ENCODE measurements at places on chromosomes 6 and 20.

- no peak for DNase-seq
These were observed 9.6 kb upstream of the RIMS4 start for GRCh38 chr20:44819936-44820335.

- no peak for DNase-seq
These were observed 125.5 kb downstream of the MAP3K7 start for GRCh38 chr6:90461383-90461782.

- no peak for DNase-seq
These were observed 40.0 kb upstream of the MBOAT1 start for GRCh38 chr6:20252311-20252710.

DNA sequence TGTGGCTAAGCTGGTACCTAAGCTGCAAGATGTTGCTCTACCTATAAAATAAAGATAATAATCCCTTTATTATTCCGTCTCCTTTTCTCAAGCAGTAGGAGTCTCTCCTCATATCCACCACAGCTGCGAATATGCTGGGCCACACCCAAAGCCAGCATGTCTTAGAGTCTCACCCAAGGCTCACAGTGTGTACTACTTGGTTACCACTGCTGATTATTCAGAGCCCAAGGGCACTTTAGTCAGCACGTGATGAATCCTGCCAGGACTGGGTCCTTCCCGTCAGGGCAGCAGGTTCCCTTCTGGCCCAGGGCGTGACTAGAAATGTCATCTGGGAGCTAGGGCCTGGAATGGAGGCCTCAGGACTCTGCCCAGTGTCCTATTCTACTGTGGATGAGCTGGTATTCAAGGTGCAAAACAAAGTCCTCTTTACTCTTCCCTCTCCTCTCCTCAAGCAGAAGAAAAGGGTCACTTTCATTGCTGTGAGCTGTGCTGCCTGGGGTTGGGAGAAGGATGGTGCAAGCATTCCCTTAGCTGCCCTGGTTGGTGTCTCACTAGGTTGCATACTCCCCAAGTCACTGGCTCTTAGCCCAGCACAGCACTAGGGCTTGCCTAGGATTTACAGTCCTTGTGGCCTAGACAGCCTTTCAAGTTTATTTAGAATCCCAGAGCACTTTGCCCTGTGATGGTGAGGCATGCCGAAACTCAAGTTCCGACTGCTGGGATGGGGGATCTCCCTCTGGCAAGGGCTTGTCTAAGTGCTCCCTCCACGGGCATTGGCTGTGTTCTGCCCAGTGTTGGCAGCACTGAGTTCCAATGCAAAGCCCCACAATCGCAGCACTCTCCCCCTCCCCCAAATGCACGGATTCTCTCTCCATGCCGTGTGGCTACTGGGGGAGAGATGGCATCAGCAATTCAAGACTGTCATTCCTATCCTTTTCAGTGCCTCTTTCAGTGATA lies 320.2 kb downstream of the BTBD9 start:
- peak; percentile 47 for DNase-seq

DNA sequence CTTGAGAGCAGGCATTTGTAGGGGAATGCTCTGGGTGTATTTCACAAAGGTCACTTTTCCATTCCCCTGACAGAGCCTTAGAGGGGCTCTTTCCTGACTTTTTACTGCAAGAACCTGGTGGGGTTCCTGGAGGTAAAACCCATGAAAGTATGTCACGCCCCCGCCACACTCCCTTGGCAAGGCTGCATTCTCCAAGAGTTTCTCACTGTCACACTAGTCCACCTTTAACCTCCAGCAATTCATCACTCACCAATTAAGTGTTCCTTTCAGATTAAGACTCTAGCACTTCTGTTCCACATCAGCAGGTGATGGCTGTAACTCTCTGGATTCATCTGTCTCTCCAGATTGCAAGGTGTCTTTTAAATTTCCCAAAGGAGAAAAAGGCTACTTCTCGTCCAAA lies 32.7 kb upstream of the NKX2-4 start:
- no peak for DNase-seq

DNA sequence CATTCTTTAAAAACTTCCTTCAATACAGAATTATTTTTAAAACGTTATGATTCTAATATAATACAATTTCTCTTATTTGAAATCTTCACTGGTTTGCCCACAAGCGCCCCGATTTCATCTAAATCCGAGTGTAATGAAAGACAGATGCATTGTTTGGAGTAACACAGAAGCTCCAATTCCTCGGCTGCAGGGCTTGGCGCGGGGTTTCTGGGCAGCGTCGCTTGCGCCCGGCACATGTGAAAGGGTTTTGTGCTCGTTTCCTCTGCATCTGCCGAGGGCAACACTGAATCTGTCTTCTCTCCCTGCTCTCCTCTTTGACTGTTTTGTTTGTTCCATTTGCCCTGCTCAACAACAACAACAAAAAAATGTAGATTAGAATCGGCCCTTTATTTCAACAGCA lies 248.6 kb upstream of the QKI start:
- DNase-seq: no peak

- DNase-seq: no peak
These were observed 30.7 kb upstream of the NT5E start for GRCh38 chr6:85419046-85419759.

GRCh38 chr6:118940770-118941169 lies 5.8 kb upstream of the MCM9 start:
- no peak for DNase-seq

DNA sequence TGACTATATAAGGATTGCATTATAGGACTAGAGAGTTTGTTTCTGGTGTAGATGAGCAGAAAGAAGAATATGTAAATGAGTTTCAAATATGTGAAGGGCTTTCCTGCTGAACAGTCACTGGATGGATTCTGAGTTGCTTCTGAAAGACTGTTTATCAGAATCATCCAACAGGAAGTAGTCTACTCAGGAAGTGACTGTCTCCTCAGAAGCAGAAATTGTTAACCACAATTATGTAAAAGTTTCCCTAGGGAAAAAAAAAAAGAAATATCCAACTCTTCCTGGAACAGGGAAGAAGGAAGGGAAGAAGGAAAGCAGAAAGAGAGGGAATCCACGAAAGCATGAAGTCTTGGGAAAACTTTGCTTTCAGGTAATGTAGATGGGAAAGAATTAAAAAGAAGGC lies 138.9 kb downstream of the TENT5A start:
- no peak for DNase-seq

DNA sequence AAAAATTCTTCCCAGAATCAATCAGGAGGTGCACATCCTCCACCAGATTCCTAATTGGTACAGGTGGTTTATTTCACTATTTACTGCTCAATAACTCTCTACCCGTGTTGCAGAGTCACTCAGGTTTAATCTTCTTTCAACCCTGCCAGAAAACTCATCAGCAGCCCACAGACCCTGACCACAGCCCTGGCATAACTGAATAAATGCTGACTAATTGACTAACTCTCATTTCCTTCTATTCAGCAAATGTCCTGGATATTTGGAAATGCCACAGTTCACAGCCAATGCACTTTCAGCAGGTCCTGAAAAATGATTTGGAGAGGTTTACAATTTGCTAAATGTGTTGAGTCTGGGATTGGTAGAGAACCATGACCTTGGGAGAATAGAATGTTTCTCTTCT lies 62.3 kb downstream of the TRMT6 start:
- no peak for DNase-seq

All from H1 (cell line).